ENCODE measurements at places on chromosomes 11 and 22.

DNA sequence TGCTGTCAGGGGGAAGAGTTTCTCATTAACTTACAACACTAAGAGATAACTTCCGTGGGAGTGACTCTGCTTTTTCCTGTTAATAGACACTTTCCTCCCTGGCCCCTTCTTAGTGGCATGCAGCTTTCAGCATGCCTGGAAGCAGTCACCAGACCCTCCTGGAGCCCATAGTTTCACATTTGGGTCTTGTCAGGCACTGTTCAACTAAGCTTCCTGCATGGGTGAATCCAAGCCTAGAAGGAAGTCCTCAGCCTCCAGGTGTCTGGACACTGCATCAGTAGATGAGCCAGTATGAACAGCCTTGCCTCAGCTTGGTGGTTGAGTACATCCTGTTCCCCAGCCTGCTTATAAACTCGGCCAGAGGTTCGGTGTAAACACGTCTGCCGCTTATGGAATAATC, 68.1 kb downstream of the PPP6R3 start:
- no peak for DNase-seq

- DNase-seq, result no peak
Observed at GRCh38 chr22:25959818-25960774, 209.2 kb upstream of the SEZ6L start.

GRCh38 chr22:49970528-49971231, 10.1 kb downstream of the PIM3 start:
- peak; percentile 99 for DNase-seq

- DNase-seq, result no peak
Observed at GRCh38 chr11:113992459-113993110, 17.7 kb downstream of the HTR3A start.

- DNase-seq, result no peak
Observed at GRCh38 chr11:42544726-42545125, 767.1 kb upstream of the API5 start.

DNA sequence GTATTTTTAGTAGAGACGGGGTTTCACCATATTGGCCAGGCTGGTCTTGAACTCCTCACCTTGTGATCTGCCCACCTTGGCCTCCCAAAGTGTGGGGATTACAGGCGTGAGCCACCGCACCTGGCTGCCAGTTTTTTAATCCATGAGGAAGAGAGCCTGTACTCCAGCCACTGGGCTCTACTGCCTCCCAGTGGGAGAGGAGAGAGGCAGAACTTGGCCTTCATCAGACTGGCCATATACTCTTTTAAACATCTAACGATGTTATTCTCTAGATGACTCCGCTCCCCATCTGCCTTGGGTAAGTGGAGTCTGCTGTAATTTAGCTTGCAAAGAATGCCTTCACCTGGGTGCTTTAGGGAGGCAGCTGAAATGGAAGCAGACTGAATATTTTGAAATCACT, 34.6 kb downstream of the SLC6A5 start:
- no peak for DNase-seq

GRCh38 chr11:3014057-3014938, 22.2 kb upstream of the NAP1L4 start:
- peak; percentile 58 for DNase-seq

- DNase-seq, result no peak
Observed at GRCh38 chr11:74380746-74381439, 17.3 kb downstream of the PGM2L1 start.

GRCh38 chr11:73152086-73152853, 10.2 kb upstream of the FCHSD2 start:
- DNase-seq, result no peak

DNA sequence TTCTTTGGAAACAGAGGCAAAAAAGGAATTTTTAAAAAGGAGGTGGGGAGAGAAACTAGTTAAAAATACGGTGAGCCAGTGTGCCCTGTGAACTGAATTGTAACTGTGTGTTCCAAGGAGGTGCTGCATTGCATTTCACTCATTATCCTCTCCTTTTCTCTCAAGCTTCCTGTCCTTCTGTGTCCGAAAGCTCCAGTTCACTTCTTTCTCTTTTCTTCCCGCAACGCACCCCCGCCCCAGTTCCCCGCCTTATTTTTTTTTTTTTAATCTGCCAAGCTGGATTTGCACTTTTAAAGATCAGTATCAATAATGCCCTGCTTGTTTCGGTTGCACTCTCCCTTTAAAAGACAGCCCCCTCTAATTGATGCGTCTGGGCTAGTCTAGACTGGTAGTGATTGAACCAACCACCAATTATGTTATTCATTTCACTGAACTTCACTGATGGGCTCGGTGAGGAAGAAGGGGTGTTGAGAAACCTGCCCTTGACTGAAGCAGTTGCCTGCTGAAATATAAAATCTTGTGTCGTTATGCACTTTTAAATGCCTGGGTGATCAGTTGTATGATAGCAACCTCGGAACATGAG, 18.5 kb downstream of the BLID start:
- DNase-seq, result no peak

GRCh38 chr11:41954034-41954433, 494.6 kb upstream of the LRRC4C start:
- DNase-seq, result no peak

DNA sequence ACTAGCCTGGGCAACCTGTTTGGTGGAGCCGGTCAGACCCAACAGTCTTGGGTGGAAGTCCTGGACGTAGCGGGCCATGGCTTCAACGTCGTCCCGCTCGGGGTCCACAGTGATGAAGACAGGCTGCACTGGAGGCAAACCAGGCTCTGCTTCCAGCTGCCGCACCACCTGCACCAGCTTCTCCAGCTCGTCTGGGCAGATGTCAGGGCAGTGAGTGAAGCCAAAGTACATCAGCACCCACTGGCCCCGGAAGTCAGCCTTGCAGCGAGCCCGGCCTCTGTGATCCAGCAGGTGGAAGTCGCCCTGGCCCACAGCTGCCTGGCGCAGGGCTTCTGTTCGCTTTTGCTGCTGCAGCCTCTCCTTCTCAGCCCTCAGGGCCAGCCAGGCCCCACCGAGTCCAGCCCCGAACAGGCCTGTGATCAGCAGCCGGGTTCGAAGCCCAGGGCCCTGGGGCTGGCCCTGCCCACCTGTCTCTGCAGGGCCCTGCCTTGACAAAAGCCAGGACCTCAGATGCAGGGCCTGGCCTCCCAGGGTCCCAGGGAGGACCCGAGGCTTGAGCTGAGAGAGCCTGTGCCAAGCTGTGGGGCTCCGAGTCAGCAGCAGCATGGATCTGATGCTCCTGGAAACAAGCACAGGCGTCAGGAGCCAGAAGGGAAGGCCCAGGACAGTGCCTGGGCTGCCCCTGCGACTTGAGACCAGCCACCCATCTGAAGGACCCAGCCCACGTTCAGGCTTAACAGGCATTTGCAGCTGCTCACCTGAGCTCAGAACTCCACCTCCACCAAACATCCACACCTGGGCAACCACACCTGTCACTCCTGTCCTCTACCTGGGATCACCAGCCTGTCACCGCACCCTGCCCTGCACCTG, 1.4 kb downstream of the SCO2 start:
- DNase-seq, result no peak

GRCh38 chr11:95713428-95713827, 76.2 kb downstream of the FAM76B start:
- no peak for DNase-seq

- no peak for DNase-seq
Observed at GRCh38 chr11:96130061-96130620, 206.2 kb upstream of the MTMR2 start.

- no peak for DNase-seq
Observed at GRCh38 chr22:40425082-40425481, 54.7 kb downstream of the SGSM3 start.

DNA sequence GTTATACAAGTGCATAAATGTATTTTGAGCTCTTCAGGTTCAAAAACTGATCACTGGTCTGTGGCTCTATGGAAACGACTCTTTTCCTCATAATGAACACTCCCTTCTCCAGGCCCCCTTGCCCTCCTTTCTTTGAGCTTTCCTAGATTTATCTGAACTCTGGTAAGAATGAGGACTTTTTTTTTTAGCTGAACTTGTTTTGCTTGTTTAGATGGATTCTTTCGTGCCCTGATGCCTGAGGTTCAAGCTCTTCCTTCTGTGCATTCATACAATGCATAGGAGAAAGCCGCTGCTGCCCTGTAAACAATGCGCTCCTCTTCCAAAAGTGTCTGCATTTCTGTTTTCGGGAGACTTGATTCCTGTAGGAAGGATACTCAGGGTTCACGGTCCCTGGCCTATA, 205.1 kb downstream of the TENM4 start:
- DNase-seq, result no peak

DNA sequence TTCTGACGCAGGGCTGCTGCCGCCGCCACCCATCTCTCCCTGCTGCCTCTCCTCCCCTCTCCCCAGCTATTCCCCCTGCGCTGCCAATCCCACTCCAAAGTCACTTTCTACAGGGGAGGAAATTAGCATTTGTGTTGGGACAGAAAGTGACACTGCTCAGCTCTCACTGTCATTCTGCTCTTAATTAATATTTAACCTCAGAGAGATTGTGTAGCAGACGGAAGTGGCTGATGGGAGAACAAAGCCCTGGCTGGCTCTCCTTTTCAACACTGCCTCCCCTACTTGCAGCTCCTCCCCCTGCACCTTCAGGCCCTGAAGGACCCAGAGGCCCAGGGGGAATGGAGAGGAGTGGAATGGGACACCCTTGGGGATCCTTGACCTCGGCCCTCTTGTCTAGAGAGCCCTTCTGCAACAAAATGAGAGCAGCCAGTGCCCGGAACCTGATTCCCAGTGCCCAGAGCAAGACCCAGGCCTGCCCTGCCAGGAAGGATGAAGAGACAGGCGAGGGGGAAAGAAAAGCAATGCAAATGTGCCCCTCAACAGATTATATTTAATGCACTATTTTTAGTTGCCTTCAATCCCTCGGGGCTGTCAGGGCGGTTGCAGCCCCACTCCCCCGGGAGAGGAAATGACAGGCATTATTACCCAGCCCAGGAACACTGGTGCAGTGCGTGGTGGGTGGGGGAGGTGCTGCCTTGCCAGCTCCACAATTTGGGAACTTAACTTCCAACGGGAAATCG, 14.6 kb upstream of the NRGN start:
- DNase-seq, result no peak

DNA sequence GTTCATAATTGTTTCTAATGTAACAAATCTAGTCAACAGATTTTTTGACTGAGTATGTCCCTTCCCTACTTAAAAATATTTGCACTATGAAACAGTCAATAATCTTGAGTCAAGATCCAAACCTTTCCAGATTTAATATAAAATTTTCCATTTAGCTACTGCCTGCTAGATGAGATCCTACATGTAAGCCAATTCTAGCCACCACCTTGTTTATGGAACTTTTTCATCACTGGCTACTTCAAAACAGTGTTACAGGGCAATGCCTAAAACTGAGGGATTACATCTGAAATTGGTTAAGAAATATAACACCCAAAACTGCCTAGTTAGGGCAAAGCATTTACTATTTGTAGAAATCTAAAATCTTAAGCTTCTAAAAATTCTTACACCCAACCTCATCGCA, 10.5 kb upstream of the FUT4 start:
- no peak for DNase-seq

- DNase-seq, result no peak
Observed at GRCh38 chr11:110490886-110491285, 61.1 kb downstream of the FDX1 start.

GRCh38 chr22:45225732-45226502, 14.8 kb downstream of the KIAA0930 start:
- no peak for DNase-seq

GRCh38 chr22:44628835-44629234, 73.2 kb upstream of the PRR5 start:
- DNase-seq, result no peak

- DNase-seq, result no peak
Observed at GRCh38 chr11:62273789-62274275, 3.9 kb downstream of the SCGB2A2 start.

DNA sequence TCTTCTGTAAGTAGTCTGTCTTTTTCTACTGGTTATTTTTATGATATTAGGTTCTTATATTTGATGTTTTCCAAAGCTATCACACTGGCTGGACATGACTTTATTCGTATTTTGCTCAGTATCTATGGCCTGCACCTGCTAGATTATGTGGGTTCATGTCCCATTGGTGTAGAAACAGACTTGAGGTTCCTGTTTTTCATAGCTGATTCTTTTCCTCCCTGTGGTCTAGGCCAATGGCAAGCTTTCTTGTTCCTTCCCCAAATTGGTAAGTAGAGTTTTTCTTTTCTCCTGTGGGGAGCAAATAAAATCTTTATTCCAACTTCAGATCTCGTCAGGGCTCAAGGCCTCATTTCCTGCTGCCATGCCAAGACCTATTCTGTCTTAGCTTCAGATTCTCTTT, 30.2 kb upstream of the SWAP70 start:
- DNase-seq, result no peak

DNA sequence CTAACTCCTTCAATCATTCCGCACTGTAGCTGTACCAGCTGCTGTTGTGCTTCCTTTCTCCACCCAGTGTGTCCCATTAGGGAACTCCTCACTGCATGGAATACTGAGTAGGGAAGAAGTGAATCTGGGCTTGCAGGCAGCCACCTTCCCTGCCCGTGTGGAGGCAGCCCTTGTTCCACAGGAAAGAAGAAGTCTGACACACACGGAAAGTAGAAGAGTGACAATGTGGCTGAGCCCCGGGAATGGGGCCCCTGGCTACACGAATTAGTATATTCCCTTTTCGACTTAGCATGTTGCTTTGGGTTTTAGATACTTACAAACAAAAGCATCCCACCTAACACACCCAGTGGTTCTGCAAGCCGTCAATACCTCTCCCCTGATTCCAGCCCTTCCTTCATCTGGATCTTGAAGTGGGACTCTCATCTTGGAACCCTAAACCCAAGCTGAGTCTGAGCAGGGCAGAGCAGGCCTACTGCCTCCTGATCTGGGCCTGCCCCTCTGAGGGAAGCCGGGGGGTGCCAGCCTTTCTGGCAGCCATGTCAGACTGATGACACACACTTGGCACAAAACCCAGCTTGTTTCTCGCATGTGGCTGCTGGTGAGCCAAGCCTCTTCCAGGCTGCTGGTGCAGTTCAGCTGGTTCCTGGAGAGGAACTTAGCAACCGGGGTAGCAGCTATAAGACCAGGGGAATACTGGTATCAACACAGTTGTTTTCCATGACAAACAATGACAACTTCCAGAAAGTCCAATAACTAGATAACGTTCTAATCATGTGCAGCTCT, 71.6 kb downstream of the C11orf58 start:
- no peak for DNase-seq

DNA sequence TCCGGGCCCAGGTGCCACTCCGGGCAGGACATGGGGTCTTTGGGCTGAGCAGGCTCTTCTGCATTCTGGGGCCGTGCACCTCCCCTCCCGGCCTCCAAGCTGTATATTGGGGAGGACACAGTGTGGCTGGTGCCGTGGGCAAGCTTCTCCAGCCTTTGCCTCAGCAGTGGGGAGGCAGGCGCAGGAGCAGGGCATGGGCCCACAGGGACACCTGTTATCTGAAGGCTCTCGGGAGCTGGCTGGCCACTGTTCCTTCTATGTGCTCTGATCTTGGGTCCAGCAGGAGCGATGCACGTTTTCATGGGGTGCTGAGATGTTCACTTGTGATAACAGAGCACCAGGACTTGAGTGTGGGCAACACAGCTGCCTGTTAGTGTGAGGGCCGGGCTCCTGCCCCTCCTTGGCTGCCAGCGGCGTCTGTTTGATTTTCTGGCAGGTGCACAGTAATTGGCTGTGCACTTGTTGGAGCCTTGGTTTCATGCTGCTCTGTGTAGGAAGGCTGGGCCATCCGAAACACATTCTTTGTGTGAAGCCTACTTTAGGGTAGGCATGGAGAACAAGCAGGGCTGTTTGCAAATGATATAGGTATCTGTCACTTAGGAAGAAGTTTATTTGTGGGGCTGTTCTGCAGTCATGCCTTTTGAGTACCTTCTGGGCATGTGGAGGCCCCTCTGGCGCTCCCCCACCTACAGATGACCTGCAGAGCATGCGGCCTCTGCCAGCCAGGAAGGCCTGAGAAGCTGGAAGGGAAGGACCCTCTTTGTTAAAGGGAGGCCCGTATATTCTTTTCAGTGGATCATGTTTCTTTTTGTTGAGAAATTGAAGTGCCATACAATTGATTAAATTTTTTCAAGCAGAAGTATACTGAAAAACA, 201.5 kb downstream of the TBC1D22A start:
- no peak for DNase-seq
